ENCODE measurements at places on chromosomes 5 and 9.

DNA sequence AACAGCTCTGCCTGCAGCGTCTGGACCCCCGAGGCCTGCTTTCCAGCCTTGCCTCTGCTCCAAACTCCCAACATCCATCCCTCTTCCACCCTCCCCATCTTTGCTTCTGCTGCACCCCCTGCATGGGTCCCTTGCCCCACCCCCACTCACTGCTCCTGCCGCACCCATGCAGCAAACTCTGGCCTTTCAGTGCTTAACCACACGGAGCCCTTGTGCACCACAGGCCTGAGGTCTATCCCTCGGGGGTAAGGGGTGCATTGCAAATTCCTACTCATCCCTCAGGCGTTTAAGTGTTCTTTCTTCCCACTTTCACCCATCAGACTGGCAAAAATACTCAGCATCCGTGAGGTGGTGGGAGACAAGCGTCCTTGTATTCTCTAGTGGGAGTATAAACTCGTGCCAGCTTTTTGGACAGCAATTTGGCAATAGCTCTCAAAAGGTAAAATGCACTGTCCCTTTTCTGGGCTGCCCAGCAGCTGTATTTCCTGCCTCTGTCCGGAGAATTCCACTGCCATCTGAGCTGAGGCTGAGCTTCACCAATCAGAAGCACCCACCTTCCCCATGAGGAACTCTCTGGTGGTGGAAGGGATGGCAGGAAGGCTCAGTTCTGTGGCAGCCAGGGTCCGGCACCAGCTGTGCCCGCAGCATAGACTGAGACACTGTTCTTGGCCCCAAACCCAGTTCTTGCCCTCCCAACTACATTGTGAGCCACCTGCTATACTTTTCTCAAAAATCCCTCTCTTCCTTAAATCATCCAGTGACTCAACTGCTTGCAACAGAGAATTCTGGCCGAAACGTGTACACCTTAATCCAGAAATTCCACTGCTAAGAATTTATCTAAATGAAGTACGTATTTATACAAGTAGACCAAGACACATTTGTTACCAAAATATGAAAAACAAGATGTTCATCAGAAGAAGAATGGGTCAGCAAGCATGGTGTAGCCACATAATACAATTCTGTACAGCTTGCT, 15.0 kb downstream of the PSMB7 start:
- no peak for DNase-seq

GRCh38 chr9:6842584-6842947, 84.8 kb downstream of the KDM4C start:
- no peak for DNase-seq

DNA sequence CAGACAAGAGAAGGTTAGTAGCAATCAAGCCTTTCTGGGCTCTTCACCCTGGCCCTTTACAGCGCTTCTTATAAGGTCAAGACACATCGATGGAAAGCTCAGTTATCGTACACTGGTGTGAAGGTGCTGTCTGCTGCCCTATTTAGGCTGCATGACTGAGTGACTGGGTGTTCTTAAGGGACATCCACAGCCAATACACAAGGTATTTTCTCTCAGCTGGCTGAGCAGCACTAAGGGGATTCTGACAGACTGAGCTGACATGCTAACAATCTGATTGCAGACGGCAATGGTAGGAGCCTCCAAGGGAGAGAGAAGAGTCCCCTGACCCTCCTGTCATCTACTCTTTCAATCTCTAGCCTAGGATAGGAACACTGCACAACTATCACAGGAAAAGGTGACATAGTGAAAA, 577.9 kb downstream of the ISL1 start:
- DNase-seq, result no peak

- peak; percentile 98 for DNase-seq
Measured at GRCh38 chr9:124861342-124862229, at the start of the genes ARPC5L and RPL35. Gene ARPC5L (plus strand): TSS chr9:124862130. CDS start chr9:124869291, 7,161 bp downstream. Gene RPL35 (minus strand): TSS chr9:124861957. CDS start chr9:124861912, 45 bp downstream.

DNA sequence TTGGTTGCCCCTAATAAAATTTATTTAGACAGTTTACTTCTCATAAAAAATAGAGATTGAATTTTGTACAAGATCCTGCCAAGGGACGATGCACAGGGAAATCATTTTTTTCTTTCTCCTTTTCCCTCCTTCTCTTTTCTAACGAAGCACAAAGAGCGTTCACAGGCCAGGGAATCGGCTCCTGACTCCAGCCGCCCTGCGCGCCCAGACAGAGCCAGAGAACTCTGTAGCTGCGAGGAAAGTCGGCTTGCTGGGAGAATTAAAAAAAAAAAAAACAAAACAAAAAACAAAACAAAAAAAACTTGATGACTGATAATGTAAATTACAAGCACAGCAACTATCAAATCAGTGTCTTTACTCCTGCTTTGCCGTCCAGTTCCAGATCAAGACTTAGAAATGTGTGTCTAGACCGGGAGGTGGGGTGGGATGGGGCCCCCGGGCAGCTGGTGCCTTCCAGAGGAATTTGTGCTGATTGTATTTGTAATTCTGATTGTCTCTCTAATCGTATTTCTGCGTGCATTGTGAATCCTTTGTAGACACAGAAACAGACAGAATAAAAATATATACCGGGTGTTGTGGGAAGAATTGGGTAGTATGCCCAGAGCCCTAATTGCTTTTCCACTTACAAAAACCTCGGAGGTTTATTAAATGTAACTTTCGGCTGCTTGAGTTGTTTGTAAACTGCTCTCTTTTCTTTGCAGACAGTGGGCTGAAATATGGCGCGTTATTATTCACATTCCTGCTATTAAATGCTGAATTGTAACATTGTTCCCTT, 3.6 kb upstream of the OTP start:
- DNase-seq, result no peak

DNA sequence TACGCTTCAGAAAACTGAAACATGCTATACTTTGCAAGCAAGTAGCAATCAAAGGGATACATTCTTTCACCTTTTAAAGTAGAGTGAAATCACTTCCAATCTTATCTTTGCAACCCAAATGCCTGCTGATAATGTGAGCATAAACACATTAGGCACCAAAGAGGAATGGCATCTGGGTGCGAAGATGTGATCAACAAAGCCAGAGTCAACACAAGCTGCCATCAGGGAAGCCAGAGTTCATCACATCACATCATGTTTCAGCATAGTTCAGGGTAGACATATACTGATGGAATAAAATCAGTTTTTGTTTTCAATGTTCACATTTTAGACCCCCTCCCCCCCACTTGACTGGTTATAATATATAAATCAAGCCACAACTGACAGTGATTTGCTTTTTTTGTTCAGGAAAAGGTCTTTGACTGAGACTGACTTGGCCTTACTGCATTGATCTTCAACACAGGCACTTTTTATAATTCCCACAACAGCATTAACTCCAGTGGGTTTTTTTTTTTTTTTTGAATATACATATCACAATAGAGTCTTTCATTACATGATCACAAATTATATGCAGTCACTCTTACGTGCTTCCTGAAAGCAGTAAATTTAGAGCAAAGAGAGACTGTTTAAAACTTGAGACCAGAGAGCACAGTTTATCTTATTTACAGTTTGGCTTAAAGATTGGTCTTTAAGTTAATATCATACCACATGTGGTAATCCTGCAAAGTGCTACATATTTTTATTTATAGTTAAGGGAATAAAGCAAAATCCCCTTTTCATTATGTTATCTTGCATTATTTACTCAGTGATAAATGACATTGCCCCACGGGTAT, 20.3 kb downstream of the AOPEP start:
- no peak for DNase-seq

Measured in sciatic nerve (tissue), 2 donors.